Vagina (tissue), 2 donors: ENCODE measurements at places on chromosomes 2 and 18.

GRCh38 chr2:157492189-157492773 lies 48.4 kb upstream of the CYTIP start:
- no peak for DNase-seq

GRCh38 chr2:109683452-109683851 lies 69.3 kb downstream of the SOWAHC start:
- DNase-seq, result no peak

DNA sequence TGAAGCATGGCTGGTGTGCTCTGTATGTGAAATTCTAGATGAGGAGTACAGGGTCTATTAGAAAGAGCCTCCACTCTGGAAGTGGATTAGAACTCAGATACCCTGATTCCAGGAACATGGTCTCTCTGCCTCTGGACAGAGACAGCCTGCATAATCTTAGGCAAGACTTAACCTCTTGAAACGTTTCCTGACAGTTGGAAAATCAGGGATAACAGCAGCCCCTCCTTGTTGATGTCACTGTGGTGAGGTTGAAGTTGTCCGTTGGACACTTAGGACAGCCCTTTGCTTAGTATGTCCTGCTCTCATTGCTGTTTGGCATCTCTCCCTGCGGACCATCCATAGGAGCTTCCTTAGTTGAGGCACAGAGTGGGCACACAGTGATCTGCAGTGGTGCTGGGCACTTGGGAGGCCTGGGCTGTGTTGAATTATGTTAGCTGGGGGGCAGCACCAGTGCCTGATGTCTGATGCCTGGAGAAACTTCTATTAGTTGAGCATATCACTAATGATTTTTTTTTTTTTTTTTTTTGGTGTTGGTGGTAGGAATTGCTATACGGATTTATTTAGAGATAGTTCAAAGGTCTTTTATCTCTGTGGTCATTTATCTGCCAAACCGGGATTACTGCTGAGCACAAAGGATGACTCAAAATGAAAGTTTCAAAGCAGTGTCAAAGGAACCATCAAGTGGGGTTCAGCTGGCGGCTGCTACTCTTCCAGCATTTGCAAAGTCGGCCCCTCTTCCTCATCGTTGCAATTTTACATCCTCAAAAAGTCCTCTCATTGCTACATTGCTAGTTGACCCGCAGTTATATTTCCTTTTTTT lies 28.8 kb downstream of the SETBP1 start:
- no peak for DNase-seq

- DNase-seq, result no peak
Observed at GRCh38 chr2:69138793-69139459, 125.9 kb downstream of the ANTXR1 start.

DNA sequence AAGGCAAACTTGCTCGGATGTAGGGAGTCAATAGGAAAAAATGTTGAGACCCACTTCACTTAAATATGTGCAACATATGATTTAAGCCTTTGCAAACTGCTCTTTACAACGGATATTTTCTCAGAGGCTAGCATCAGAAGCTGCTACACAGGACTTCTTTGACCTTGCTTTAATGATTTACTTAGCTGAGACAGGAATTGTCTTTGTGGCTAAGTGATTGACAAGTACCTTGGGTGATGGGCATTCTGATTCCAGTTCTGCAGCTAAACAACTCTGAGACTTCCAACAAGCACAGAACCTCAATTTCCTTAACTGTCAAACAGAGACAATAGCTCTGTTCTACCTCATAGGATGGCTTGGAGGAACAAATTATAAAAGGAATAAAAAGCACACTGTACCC lies 150.2 kb downstream of the NCKAP5 start:
- no peak for DNase-seq

- no peak for DNase-seq
Observed at GRCh38 chr2:120548627-120549608, 186.8 kb upstream of the GLI2 start.

DNA sequence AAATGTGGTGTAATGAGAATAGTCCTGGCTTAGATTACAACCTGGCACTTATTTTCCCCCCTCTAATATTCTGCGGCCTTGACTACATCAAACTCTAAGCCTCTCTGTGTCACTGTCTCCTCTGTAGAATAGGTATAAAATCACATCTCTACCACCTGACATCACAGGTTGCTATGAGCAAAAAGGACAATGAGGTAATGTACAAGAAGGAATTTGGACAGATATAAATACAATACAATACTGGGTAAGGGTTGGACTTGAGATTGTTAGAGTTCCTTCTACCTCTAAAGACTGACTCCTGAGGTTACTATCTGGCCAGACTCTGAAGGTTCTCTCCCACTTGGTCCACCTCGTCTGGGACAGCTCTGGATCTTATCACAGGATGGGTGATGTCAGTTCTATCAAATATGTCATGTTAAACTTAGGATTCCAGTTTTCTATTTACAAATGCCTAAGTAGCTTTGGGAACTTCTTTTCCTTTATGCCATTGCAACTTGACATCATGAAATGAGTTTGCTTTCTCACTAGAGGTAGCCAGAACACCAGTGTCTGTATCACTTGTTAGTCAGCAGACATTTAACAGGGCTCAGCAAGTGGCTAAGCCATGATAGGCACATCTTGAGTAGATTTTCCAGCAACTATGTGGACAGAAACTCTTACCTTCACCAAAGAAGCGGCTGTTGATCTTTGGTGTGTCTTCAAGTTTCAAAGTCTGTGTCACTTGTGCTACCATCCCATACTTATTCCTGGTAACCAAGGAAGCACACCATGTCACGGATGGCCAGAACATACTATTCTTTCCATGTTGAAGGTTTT lies 9.5 kb downstream of the APOB start:
- no peak for DNase-seq

DNA sequence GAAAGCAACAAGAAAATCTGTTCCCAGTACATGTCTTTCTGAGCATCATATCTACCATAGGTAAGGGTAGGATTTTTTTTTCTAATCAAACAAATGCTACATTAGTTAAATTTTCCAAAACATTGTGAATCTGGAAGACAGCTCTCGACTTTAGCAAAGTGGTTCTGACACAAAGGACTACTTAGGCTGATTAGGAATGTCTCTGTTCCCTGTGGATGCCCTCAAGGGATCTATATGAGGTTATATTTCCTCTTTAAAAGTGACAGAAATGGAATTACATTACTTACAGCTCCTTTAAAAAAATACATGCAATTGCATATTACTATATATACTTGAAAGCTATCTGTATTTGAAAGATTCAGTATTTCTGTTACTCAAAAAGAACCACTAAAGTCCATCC lies 15.4 kb downstream of the NYAP2 start:
- DNase-seq, result no peak

- no peak for DNase-seq
Observed at GRCh38 chr2:30351116-30351515, 95.9 kb upstream of the LCLAT1 start.

DNA sequence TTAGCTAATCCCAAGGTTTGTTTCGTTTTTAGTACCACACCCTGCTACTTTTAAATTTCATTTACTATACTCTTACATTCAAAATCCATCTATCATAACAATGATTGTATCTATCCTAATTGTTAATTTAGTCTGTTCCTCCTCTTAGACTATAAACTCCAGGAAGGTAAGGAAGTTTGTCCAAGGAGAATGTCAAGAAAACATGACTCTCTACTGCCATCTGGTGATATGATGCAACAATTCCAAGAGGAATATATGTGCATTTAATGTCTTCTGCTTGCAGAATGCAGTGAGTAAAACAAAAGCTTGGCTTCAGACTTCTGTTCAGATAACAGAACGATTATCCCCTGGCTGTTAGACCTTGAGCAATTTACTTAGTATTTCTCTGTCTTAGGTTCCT lies 1267.1 kb downstream of the LRP1B start:
- DNase-seq, result no peak

DNA sequence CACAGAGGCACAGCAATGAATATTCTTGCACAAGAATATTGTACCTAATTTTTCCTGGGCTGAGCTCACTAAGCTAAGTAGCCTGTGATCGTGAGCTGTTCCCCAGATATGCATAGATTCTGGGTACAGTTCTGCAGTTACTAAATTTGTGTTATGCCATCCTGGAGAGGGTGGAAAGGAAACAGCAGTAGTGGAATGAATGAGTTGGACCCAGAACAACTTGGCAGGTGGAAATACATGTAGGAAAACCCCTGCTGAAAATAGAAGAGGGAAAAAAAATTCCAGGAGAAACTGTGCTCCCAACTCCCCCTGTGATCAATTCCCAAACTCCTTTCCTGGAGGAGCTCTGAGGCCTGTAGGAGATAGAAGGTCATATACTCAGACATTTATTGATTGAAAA lies 181.5 kb upstream of the MGAT5 start:
- DNase-seq, result no peak

GRCh38 chr18:54696616-54697293 lies 105.7 kb downstream of the DYNAP start:
- DNase-seq, result no peak

- DNase-seq, result no peak
Observed at GRCh38 chr18:9474108-9474982, 968 bp upstream of the RALBP1 start.
